ENCODE measurements at places on chromosomes 2 and 18.

DNA sequence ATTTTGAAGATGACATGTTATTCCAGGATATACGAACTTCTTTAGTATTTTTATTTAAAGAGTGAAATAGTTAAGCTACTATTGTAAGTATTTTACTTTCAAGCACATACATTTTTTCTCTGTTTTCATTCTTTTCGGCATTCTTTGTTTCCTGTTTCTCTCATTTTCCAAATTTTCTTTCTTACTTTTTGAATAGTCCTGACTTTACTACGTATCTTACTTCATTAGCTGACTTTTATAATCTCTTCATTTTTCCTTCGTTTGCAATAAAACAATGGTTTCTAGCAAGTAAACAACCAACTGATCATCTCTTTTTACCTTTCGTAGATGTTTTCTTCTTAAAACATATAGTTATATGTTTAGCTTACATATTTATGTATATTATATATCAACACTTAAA is 11.8 kb downstream of the CAVIN2 start:
- no peak for DNase-seq

- no peak for DNase-seq
Measured at GRCh38 chr2:195038153-195038552, 618.9 kb upstream of the SLC39A10 start.

GRCh38 chr2:143852759-143853158 is 667.2 kb downstream of the ZEB2 start:
- no peak for DNase-seq

- DNase-seq: no peak
Measured at GRCh38 chr2:137724912-137725311, 239.4 kb upstream of the HNMT start.

- no peak for DNase-seq
Measured at GRCh38 chr2:28469947-28470535, 25.8 kb upstream of the PLB1 start.

DNA sequence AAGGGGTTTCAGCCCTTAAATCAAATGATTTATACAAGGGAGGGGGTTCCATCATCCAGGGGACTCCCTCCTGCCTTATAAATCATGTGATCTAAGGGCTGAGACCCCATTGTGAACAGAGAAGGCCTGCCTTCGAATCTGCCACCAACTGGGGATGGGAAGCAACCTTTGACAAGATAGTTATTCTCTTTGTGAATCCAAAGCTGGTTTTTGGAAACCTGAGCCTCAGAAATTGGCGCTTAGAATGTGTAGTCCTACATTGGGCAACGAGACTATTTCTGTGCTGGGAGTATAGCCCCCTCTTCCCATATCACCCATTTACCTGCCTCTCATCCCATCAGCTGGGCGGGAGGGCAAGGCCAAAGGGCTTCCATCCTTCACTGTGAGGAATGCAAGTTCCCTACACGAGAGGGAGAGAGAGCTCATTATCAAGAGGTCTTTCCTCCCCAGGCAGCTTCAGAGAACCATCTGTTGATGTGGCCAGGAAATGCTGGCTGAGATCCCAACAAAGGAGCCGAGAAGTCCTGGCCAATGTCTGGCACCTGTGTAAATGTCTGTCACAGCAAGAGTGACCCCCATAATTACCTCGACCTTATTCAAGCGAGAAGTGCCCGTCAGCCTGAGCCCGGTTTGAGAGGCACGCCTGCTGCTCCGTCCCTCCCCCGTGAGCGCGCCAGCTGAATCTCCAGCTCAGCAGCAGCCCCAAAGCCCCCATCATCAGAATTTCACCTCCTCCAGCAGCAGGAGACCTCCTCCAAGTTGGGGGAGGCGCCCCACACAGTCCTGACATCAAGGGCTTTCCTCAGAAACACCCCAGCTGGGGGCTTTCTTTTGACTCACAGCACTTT is 48.4 kb upstream of the APCDD1 start:
- no peak for DNase-seq

DNA sequence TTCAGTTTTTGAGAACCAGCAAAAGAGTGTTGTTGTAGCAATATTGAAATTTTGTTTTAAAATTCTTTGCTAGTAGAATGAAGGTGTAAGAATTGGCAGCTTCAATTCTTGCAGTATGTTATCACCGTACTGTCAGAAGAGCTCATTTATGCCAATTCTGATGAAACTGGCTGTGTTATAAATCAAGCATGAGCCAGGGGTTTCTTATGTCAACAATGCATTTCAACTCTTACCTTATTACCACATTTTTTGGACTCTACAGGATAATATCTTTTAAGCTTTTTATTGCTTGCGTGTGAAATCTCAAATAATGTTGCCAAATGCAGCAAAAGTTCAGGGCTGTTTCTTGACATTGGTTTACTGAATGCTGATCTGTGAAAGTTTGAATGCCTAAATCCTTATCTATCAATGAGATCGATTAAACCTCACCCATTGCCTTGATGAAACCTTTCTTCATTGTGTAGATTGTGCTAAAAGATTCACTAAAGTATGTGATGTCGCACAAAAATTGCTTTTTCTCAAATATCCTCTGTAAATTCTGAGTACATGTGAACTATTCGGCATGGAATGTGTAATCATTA is 1389.3 kb upstream of the ZEB2 start:
- DNase-seq: no peak

GRCh38 chr18:66111018-66111417 is 360.2 kb downstream of the CDH7 start:
- DNase-seq: no peak

GRCh38 chr18:3283908-3284307 is 22.0 kb downstream of the MYL12B start:
- no peak for DNase-seq

DNA sequence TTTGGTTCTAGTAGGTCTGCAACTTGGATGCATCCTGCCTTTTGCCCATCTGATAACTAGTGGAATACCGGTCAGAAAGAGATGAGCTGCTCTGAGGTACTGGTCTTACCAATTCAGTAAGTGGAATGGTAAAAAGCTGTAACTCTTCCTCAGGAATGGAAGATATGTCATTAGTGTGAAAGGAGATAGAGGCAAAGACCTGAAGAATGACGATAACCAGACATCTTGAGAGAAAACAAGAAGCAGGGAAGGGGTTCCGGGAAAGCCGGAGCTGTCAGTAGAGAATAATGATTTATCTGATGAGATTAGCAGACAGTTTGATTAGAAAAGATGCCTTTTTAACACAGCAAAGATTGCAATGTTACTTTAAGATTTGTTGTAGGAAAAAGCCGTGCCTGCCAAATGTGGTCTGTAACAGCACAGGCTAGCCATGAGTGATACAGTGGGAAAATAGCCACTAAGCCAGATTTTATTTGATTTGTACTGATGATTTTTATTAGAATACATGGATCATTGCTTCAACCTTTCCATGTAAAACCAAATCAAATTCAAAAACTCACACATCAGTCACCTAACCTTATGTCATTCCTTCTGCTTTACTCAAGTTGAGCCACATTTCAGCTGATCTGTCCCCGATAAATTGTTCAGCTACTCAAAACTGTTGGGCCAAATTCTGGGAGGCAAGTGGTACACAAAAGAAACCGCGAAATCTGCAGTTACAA is 110.0 kb downstream of the TCF4 start:
- DNase-seq: no peak

GRCh38 chr2:119198240-119198840 is 25.3 kb upstream of the STEAP3 start:
- peak; percentile 25 for DNase-seq

DNA sequence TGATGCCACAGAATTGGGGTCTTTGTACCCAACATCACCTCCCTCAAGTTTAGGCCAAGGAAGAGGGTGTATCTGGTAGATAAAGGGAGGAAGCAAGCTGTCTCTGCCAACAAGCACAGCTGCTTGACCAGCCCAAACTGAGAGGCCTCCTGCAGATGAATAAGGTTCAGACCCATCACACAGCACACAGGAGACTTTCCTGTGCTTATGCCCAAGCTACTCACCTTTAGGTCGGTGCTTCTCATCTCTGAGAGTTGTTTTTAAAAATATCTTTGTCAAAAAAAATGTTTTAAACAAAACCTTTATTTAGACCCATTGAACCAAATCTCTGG is 24.7 kb upstream of the SP3 start:
- no peak for DNase-seq

GRCh38 chr18:13457327-13457726 is 238.8 kb downstream of the LDLRAD4 start:
- no peak for DNase-seq

DNA sequence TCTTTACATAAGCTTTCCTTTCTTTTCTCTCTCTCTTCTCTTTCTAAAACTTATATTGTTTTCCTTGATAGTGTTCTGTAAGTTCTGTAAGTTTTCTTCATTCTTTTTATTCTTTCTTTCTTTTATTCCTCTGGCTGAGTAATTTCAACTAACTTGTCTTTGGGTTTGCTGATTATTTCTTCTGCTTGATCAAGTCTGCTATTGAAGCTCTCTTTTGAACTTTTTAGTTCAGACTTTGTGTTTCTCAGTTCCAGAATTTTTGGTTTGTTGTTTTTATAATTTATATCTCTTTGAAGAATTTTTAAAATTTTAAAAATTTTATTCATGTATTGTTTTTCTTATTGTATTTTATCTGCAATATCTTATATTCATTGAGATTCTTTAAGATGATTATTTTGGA is 795.8 kb upstream of the SALL3 start:
- DNase-seq: no peak

DNA sequence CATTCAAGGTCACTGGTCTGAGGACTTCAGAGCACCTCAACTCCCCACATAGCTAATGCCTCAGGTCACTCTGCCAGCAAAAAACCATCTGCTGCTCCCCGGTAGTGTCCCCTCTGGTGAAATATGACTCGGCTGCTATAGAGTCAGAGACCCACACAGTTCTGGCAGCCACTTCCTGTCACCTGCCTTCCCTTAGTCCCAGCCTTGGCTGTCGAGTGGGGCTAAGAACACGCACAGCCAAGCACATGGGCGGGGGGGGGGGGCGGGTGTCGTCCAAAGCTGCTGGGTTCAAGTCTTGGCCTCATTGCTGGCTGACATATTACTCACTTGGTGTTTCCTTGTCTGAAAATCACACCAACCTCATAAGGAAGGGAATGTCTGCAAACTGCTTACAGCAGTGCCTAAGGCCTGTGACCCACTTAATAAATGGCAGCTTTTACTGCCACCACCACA is 37.5 kb downstream of the POLR1A start:
- DNase-seq: no peak

DNA sequence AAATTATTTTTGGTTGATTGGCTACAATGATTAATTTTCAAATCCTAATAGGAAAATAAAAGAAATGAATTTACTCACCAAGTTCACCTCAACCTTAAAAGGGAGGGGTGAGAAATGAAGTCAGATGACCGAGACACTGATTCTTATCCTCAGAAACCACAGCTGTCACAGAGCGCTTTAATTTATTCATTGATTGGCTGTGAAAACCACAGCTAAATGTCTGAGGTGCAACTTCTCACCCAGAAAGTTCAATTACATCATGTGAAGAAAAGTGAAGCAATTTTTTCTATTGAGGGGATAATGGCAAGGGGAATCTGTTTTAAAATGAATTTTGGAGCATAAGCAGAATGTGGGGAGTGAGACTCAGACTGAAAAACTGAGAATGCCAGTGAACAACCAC is 128.4 kb downstream of the RNF152 start:
- no peak for DNase-seq

GRCh38 chr18:79958981-79959380 is 5.5 kb upstream of the HSBP1L1 start:
- DNase-seq: no peak

DNA sequence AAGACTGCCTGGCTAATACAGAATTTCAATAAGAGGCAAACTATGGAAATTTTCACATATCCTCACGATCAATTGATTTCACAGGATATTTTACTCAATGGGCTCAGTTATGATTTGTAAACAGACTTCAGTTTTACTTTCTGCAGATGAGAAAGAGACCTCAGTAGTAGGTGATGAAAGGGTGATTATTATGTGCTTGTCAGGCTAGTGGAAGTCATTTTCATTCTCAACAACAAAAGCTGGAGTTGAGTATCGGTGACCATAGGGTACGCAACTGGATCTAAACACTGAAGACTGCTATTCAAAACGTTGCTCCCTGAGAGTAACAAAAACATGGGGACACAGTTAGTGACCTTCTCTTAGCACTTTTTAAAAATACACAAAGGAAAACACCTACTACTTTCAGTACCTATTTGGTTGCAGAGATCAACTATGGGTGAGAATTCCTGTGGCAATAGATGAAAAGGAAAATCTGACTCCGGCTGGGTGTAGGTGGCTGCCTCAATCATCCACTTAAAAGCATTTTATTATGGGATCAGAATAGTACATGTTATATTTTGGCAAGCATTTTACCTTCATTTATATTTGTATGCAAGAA is 126.2 kb upstream of the VRK2 start:
- no peak for DNase-seq

DNA sequence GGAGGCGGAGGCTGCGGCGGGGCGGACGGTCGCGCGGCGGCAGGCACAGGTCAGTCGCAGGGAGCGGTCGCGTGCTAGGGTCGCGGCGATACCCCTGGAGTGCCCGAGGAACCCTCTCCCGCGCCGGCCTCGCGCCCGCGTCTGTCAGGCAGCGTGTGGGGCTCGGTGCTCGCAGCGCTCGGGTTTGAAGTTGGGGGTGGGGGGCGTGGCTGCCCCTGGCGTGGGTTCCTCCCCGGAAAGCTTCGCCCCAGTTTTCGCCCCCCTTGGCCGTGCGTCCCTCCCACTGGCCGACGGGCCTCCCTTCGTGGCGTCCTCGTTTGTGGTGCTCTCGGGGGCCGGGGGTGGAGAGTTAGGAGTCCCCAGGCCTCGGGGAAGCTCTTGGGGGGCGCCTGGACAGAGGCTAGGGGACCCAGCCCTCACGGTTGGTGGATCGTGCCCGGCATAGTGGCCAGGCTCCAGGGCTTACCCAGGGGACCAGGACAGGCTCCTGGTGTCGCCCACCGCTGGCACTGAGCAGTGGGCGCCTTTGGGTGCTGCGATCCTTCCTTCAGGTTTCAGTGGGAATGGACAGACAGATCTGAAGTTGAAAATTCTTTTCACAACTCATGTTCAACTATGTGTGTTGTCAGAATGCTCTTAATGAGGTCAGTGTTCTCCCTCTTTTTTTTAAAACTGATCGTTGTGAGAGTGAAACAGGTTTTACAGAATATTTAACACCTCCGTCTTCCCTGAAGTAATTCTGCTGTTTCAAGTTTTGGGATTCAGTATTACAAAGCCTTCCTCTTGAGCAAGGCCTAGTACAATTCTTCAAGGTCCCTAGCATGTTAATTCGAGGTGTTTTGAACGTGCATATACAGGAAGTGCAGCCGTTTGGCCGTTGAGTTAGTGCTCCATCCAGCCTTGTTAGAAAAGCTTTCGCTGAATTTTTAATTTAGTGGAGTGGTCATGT is 604 bp downstream of the RALBP1 start:
- peak; percentile 54 for DNase-seq

DNA sequence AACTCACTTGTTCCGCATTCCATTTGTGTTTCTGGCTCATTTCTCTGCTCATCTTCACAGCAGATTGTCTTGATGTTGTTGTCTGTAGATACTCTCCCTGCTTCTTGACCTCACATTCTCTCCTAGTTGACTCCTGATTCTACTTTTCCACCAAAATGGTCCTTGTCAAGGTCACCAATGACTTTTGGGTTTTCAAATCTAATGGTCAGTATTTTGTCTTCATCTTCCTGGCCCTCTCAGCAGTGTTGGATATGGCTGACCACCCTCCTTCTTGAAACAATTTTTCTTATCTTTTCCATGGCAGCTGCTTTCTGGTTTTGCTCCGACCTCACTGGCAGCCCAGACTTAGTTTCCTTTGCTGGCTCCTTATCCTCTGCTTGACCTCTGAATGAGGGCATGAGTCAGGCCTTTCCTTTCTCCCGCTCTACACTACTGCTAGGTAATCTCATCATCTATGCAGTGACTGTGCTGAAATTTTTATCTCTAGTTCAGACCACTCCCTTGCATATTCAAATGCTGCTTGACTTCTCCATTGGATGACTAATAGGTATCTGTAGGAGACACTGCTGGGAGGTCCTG is 386.6 kb upstream of the SPRED2 start:
- DNase-seq: no peak

All from ACHN (cell line).